ENCODE measurements at places on chromosomes 11 and 22.

DNA sequence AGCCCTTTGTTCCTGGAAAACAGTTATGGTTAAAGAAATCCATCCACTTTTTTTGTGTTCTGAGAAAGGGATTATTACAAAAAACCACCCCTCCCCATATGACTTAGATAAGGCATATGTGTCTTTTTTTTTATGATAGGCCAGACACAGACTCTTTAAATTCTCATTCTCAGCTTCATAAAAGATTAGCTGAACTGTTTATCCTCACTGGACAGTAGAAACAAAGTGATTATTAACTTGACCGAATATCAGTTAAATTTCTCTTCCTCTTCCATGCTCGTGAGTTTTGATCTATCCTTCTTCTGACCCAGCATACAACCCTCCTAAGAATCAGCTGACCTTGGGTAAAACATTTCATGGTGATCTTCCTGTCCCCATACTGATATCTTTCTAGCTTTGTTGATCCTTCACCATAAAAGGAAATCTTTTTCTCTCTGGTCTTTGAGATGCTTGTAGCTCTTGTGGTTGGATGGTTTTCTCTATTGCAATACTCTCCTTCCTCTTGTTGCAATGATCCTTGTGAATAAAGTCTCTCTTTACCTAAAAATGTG is 26.2 kb downstream of the OR2AG2 start:
- DNase-seq = peak; percentile 44

DNA sequence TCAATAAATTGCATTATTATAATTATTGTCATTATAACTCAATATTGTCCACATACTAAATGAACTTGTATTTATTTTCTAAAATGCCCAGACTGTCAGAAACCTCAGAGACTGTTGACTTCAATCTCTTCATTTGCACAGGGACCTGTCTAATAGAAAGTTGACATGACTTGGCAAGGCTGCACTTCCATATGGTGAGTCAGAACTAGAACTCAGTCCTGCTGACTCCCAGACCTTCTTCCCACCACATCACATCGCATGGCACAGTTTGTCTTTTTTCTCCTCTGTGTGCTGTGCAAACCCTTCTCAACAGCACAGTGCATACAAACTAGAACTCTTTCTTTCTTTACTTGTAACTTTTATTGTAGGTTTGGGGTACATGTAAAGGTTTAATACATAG is 215.1 kb upstream of the BLID start:
- DNase-seq = no peak

DNA sequence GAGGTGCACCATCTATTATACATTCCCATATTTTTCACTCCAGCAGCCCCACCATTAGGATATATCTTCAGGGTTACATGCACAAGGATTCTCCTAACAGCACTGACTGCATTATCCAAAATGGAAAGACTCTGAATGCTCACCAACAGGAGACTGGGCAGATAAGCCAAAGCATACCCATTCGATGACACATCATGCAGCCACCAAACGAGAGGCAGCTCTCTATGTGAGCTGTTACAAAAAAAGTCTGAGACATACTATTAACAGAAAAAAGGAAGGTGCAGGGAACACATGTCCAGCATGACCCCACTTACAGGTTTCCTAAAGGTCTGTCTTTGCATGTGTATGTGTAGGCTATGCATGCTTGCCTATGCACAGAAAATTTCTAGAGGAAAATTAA is 12.4 kb upstream of the SERPIND1 start:
- no peak for DNase-seq

DNA sequence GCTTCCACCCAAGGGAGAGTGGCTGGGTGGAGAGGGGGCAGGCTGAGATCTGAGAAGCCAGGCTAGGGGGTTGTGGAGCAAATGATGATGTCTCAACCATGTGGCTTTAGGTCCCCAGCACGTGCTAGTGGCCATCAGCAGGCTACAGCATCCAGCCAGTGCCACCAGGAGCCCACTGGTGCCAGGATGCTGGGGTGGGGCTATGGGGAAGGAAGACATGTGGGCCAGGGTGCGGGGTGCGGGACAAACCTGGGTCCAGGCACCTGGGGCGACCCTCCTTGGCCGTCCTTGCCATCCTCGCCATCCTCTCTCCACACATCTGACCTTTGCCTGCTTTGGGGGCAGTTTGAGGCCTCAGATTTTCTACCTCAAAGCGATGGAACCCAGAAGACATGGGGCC is 104.3 kb downstream of the KCNQ1 start:
- DNase-seq = no peak

DNA sequence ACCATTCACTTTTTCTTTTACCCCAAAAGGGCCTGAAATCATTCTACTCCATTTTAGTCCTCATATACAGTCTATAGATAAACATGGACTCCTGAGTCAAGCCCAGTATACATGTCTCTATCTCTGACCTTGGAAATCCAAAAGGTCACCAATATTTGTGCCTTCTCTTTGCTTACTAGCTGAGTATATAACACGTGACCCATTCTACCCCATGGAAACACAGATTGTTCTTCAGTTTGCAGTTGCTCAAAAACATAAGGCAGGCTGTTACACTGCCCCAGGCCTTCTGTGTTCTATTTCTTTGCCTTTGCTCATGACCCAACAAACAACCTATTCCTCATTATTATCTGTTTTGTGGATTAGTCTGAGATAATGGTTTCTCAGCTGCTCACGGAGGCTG is 5.8 kb downstream of the NRIP3 start:
- no peak for DNase-seq

- no peak for DNase-seq
Measured at GRCh38 chr11:59728154-59728553, 14.5 kb upstream of the OR10V1 start.
